Uterus (tissue), 4 donors: ENCODE measurements at places on chromosomes 3 and 15. TPM values are rescaled to one million over a fixed set of nuclear protein-coding genes. Genes with fewer than 3 reads are reported as not detected.

DNA sequence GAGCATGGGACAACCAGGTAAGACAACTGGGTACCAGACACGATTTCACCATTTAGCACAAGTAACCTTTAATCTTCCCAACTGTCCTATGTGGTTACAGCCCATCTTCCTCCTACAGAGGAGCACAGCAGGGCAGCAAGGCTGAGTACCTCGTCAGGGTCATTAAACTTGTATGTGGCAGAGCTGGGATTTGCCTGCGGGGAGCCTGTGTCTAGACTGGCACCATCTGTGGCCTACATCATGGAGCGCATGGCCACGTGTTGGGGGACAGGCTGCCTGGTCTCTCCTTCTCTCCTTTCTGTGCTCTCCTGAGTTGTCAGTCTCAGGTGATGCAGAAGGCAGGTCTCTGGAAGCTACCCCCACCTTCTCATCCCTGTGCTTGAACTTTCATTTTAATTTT, 32.2 kb downstream of the GOLGA6A start:
- no peaks in the 10 kb centered on the region for H3K27me3 ChIP-seq
- H3K4me1 ChIP-seq = no peaks in the 10 kb centered on the region
- H3K4me3 ChIP-seq = no peak overlapping the region

DNA sequence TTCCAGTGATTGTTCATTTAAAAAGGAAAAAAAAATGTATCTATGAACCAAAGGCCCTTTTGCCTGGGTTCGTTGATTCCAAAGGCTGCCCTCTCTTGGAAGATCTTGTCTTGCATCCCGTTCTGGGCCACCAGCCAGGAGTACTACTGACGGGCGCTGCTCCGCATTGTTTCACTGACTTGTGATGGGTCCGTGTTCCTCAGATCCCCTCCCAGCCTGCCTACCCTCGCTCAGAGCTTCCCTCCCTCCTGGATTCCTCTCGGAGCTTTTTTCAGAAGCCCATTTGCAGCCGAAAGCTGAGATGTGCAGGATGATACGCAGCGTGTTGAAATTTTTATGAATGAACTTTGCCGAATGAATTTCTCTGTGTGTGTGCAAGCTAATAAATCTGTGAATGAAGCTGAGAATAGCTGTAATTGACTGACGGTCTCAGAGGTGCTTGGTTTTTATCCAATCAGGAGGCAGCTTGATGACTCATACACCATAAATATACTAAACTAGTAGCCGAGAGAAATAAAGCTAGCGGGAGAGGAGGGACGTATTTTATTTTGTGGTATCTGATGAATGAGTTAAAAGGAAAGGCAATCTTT, at the start of gene SHC4:
Gene SHC4 (minus strand): TSS at position 396 of the 590 bp plus-strand sequence. CDS start 904 bp downstream, outside the sequence.
- H3K4me3 ChIP-seq = peak within 1 kb of the TSS; percentile 25
- H3K36me3 ChIP-seq = no peaks in the 10 kb centered on the region
- peak within 1 kb of the TSS; percentile 16 for H3K27ac ChIP-seq
- DNase-seq = peak; percentile 68

DNA sequence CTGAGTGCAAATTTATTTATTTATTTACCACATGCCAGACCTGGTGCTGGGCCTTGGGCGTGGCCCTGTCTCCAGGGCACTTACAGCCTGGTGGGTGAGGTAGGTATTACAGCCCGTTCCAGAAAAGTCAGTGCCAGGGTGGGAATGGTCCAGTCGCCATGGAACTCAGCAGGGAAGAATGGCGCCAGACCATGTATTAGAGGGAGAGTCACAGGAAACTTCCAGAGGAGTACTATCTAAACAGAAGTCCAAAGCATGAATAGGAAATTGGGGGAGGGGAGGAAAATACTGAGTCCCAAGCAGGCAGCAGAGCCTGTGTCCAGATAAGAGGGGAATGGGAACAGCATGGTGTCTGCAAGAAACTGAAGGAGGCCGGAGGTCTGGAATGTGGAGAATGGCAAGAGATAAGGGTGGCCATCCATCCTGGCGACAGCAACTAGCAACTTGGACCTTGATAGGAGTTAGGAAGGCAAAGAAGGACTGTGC, 27.0 kb downstream of the SH3BP5 start:
- no peaks in the 10 kb centered on the region for H3K27me3 ChIP-seq
- H3K4me3 ChIP-seq = no peak overlapping the region
- H3K27ac ChIP-seq = no peak overlapping the region
- peaks cover 8% of the 10 kb centered on the region for H3K4me1 ChIP-seq
- H3K36me3 ChIP-seq = no peaks in the 10 kb centered on the region

DNA sequence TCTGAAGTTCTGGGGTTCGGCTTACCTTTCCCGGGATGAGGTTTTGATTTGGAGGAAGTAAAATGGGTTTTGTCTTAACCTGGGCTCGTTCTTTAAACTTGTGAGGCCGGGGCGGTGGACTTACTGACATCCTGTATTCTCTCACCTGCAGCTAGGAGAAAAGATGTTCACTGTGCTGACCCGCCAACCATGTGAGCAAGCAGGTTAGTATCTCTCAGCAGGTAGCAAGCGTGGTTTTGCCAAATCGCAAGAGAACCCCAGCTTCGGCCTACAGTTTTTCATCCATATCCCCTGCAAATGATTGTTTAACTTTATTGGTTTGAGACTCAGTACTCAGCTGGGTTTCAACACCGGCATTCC, 891 bp downstream of the ENTPD3 start:
- H3K4me3 ChIP-seq = no peak overlapping the region
- no peaks in the 10 kb centered on the region for H3K36me3 ChIP-seq
- no peaks in the 10 kb centered on the region for H3K27me3 ChIP-seq

Gene TADA3
- 62.6 TPM for total RNA-seq

GRCh38 chr3:72818905-72819304, 29.3 kb downstream of the SHQ1 start:
- no peak overlapping the region for H3K27ac ChIP-seq
- H3K36me3 ChIP-seq = no peaks in the 10 kb centered on the region
- no peak for DNase-seq
- H3K4me1 ChIP-seq = no peaks in the 10 kb centered on the region
- no peak overlapping the region for H3K4me3 ChIP-seq

GRCh38 chr3:61673651-61674050, 112.3 kb downstream of the PTPRG start:
- H3K4me3 ChIP-seq = no peak overlapping the region
- H3K4me1 ChIP-seq = no peaks in the 10 kb centered on the region
- no peaks in the 10 kb centered on the region for H3K27me3 ChIP-seq
- no peaks in the 10 kb centered on the region for H3K36me3 ChIP-seq
- DNase-seq = no peak

DNA sequence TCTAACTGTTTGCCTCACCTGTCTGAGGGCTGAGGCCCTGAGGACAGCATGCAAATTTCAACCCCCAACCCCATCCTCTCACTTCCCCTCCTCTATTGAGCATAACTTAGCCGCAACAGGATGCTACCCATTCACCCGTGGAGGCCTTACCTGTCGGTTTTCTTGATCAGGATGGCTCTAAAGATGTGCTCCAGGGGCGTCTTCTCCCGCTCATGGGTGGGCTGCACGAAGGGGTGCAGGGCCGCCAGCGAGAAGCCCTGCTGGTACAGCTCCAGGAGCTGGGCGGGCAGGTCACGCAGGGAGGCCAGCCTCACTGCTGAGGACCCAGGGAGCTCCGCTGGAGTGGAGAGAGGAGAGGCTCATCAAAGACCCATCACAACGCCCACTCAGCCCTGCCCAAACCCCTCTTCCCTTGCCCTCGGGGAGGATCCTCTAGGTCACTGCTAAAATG, 79.8 kb downstream of the RFTN1 start:
- H3K27me3 ChIP-seq = no peaks in the 10 kb centered on the region
- no peak for DNase-seq
- H3K4me3 ChIP-seq = no peak overlapping the region
- no peaks in the 10 kb centered on the region for H3K4me1 ChIP-seq

GRCh38 chr15:82571722-82572222, 31.5 kb upstream of the RPS17 start:
- peak overlapping the region; percentile 72 for H3K27ac ChIP-seq
- no peaks in the 10 kb centered on the region for H3K27me3 ChIP-seq
- DNase-seq = peak; percentile 78
- H3K4me1 ChIP-seq = peaks cover 3% of the 10 kb centered on the region
- H3K36me3 ChIP-seq = no peaks in the 10 kb centered on the region
- peak overlapping the region; percentile 36 for H3K4me3 ChIP-seq

GRCh38 chr15:37007301-37007700, 93.0 kb downstream of the MEIS2 start:
- no peaks in the 10 kb centered on the region for H3K4me1 ChIP-seq
- H3K27ac ChIP-seq = no peak overlapping the region
- no peaks in the 10 kb centered on the region for H3K36me3 ChIP-seq
- no peaks in the 10 kb centered on the region for H3K27me3 ChIP-seq
- DNase-seq = no peak

Gene ISLR
- 170 TPM for total RNA-seq

- H3K4me1 ChIP-seq = no peaks in the 10 kb centered on the region
- no peaks in the 10 kb centered on the region for H3K36me3 ChIP-seq
- no peak overlapping the region for H3K27ac ChIP-seq
- no peak overlapping the region for H3K4me3 ChIP-seq
- H3K27me3 ChIP-seq = no peaks in the 10 kb centered on the region
- no peak for DNase-seq
Measured at GRCh38 chr3:144364737-144365136, 393.1 kb downstream of the DIPK2A start.

DNA sequence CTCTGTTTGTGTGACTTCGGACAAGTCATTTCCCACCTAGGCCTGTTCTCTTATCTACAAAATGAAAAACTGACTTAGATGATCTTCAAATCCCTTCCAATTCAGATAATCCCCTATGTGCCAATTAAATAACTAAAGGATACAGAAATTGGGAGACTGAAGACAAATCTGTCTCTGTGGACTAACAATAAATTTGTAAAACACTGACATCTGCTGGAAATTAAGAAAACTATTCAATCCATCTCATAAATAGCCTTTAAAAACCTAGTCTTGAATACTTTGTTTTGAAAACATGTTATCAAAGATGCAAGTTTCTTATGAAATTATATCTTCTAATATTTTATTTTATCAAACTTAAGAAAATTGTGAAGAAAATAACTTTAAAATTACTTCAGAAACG, 38.3 kb downstream of the MTHFS start:
- H3K4me1 ChIP-seq = no peaks in the 10 kb centered on the region
- H3K36me3 ChIP-seq = no peaks in the 10 kb centered on the region
- H3K27ac ChIP-seq = no peak overlapping the region
- H3K4me3 ChIP-seq = no peak overlapping the region
- H3K27me3 ChIP-seq = no peaks in the 10 kb centered on the region

- H3K4me1 ChIP-seq = no peaks in the 10 kb centered on the region
- no peak overlapping the region for H3K27ac ChIP-seq
- H3K4me3 ChIP-seq = no peak overlapping the region
- no peaks in the 10 kb centered on the region for H3K36me3 ChIP-seq
- H3K27me3 ChIP-seq = no peaks in the 10 kb centered on the region
- DNase-seq = no peak
Measured at GRCh38 chr15:26864664-26865191, 2.1 kb upstream of the GABRA5 start.

DNA sequence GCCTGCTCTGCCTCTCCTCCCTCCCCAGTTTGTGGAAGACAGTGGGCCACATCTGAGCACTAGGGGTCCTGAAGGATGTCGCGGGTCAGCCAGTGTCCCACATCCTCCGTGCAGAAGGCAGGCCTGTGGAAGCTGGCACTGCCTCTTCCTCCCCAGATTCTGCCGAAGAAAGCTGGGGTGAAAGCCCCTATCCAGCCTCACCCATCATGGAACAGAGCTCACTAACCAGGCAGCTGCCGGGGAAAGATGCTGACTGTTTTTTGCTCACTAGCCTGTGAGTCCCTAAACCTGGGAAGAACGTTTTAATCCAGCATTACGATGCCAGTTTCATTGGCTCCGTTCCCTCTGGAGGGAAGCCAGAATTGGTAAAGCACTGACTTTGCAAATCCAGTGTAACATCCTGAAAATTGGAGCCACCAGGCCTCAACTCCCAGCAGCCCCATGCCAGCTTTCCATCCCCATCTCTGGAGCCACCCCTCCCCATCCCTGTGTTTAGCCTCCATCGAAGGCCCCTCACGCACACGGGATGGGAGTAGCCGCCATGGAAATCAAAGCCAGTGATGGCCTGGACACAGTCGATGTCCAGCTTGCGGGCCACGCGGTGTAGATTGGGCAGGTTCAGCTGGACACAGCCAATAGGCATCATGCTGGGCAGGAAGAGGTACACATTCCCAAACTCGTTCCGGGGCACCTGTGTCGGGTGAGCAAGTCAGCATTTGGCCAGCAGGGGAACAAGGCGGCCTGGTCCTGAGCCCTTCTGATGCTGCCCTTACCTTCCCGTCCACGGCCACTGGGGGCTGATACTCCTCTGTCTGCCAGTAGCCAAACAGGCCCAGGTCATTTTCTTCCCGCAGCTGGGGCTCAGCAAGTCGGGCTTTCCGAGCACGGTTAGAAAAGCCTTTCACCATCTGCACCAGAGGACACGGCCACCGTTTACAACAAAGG, 23.5 kb downstream of the TMEM43 start:
- peaks cover 10% of the 10 kb centered on the region for H3K4me1 ChIP-seq
- H3K4me3 ChIP-seq = no peak overlapping the region

Gene GOLGA8J
- total RNA-seq = not detected

Gene MYRIP
- 8.2 TPM for total RNA-seq

DNA sequence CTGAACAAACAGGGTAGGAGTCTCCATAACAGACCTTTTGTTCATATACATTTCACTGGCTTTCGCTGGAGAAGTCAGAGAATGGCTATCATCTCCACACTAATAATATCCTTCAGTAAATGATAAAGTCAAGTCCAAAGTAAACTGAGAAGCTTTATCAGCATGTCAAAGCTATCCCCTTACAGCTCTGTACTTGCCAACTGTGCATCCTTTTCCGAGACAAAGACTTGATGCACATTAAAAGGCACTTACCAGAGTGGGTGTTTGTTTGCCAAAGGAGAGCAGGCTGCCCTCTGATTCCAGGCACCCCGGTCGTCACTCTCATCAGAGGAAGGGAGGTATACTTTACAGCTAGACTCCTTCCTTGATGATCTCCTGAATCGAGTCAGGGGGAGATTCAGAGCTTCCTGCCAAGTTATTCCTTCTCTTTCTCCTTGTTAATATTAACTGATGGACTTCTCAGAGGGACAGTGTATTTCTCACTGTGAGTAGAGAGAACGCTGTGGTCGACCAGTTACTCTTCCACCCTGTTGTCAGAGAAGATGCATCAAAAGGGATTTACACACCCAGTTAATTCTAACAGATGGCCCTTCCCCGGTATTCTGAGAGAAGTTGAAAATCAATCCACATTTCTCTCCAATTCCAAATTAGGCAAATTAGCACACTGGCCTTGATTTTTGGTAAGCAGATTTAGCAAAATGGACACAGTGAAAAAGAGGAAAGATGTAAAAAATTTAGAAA, 504.7 kb upstream of the NR2F2 start:
- no peak overlapping the region for H3K4me3 ChIP-seq
- H3K4me1 ChIP-seq = no peaks in the 10 kb centered on the region
- no peaks in the 10 kb centered on the region for H3K36me3 ChIP-seq
- DNase-seq = no peak
- H3K27me3 ChIP-seq = no peaks in the 10 kb centered on the region
- H3K27ac ChIP-seq = no peak overlapping the region
